ENCODE measurements at places on chromosomes 2 and 18.

- no peak for DNase-seq
Measured at GRCh38 chr2:72149556-72150156, 2.0 kb upstream of the CYP26B1 start.

DNA sequence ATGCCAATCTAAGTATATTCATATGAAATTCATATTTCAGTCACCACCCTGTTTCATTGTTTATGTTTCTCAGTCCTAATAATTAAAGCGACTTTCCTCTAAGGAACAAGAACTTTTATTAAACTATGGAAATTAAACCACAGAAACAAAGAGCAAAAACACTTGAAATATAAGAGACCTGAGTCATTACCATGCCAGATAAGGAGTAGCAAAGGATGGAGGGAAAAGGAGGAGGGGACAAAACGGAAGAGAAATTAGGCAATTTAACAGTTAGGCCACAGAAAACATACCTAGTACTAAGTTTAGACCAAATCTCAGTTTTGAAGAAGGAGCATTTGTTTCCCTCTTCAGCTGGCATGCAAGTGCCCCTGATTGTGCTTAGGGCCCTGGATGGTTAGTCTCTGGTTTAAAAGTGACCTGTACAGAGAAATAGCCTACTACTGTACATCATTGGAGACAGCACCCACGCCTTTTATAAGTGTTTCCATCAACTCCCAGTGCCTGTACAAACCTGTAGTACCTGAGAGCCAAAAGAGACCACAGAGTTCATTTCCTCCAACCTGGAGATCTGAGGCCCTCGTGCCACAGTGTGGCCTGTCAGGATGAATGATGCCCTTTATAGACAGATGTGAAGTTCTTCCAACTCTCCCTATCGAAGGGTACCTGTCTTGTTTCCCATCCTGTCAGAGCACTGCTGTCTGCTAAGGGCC, 74.5 kb downstream of the SPATS2L start:
- peak; percentile 21 for DNase-seq

DNA sequence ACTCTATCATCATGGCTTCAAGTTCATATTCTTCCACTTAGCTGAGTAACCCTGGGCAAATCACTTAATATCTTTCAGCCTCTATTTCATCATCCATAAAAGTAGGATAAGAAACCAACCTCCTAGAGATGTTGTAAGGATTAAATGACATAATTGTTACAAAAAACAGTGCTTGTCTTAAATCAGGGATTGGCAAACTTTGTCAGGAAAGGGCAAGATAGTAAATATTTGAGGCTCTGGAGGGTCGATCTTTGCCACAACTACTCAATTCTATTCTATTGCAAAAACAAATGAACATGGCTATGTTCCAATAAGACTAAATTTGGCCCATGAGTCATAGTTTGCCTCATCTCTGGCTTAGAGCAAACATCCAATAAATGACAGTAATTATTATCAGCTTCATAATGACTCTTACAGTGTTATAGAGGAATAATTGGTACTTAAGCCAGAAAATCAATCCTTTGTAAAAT, 184.7 kb downstream of the SATB2 start:
- DNase-seq, result no peak

GRCh38 chr18:79819064-79819967, 21.6 kb downstream of the KCNG2 start:
- no peak for DNase-seq

GRCh38 chr2:54724560-54725342, 1.3 kb downstream of the EML6 start:
- DNase-seq, result no peak

DNA sequence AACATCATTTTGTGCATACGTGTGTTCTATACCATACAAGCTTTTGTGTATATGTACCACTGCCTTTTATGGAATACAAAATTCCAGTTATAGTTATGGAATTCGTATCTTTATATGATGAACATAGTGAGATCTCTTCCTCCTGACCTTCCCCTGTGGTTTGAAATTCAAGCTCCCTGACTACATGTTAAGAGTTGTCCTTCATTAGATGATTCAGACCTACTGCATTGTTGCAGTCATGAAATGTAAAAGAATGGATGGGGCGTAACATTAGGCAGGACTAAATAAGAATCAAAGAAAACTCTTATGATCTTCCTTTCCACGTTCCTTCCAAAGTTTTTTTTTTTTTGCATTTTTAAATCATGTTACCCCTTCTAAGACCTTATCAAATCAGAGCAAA, 107.1 kb downstream of the UNC80 start:
- no peak for DNase-seq

- DNase-seq, result no peak
Measured at GRCh38 chr2:237618449-237618848, 8.9 kb upstream of the LRRFIP1 start.

DNA sequence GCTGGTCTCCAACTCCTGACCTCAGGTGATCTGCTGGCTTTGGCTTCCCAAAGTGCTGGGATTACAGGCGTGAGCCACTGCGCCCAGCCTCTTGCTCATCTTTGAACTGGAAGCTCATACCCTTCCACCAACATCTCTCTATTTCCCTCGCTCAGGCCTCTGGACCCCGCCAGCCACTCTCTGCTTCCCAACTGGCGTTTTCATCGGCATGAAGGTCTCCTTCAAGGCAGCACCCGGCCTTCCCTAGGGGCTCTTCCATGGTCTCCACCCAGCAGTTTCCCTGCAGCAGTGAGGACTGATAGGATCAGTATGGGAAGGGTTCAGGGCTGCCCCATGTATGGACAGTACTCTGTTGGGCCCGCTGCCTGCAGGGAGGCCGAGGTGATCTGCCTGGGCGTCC, 65.8 kb upstream of the HS6ST1 start:
- DNase-seq, result no peak

DNA sequence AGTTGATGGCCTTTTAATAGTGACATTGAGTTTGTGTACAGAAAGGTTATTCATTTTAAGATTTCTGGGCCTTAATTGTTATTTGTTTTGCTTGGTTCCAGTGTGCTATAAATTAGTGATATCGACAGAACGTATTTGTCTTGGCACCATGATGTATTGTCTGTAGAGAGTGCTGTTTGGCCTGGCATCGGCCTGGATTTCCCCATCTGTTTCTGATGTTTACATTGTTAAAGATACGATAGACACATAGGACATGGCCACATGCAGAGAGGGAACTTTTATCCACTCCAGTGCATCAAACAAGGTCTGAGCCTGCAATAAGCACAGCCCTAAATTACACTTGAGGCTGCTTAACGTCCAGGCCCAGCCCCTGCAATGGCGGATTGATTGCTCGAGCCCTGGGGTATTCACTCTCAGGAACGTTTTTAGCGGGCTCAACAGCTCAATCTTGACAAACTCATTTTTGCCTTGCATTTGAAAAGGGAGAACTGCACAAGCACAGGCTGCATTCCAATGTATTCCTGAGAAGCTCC, 144.7 kb downstream of the SLC4A3 start:
- DNase-seq, result peak; percentile 24

DNA sequence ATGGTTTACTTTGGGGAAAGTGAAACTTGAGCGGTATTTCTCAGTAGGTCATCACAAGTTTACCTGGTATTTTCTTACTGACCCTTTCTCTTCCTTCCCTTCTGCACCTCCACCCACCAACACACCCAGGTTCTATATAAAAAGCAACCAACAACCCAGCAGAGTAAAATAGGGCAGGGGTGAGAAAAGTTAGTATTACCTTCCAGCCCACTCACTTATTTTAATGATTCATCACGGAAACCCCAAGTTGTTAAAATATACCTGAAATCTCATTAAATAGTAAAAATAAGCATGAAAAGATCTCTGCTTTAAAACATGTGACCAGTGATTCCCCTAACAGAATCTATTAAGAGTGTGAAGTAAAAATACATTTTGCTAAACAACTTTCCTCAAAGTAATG, 306.1 kb downstream of the ZEB2 start:
- no peak for DNase-seq

DNA sequence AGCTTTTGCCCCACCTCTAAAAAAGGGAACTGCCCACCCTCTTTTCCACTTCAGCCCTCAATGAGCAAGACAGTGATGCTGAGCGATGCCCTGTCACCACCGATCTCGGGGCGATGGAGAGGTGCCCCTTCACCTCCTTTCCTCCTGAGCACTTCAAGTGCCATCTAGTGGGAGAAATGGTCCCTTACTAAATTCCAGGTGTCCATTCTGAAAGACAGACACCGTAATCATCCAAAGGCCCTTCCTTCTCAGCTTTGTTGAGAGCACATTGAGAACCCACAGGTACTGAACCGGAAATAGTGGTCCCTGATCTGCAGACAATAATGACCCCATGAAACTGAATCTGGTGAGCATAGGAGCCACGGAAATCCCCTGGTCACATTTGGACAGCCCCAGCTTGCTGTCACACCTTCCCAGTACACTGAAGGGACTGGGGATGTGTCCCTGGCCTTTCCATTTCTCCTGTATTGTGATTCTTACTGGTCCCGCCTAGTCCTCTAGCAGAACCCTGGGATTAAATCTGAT, 38.5 kb downstream of the KCTD18 start:
- DNase-seq, result no peak

GRCh38 chr2:20931346-20931745, 108.4 kb upstream of the LDAH start:
- no peak for DNase-seq

- no peak for DNase-seq
Measured at GRCh38 chr18:48632676-48633257, 93.9 kb downstream of the CTIF start.

DNA sequence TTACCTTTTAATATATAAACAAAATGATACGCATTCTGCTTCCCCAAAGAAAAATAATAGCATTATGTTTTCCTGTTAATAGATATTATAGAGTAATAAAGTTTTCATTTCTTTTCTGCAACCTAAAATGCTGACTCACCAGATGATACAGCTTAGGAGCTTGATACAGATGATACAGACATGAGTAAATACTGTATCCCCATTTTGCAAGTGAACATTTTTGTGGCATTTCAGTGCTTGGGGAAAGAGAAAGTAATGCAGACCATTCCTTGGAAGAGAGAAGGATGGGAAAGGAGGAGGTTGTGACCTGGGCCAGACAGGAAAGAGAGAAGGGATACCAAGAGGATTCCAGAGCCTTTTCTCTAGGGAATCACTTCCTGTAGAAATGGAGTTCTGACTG, 97.5 kb upstream of the FSHR start:
- DNase-seq, result no peak

DNA sequence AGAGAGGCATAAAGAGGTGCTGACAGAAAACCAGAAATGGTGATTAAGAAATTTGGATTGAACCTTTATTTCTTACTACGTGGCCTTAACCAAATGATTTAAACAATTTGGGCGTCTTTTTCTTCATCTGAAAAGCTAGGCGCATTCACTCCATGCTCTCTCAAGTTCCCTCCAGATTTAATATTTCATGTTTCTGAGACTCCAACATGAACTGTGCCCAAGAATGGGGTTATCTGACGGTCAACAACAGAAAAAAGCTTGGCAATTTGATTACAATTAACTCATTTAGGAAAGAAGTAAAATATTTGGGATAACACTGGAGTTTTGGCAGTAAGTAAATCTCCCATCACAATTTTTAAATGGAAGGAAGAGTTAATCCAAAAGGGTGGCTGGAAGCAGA, 345.4 kb downstream of the ARHGAP15 start:
- DNase-seq, result no peak

DNA sequence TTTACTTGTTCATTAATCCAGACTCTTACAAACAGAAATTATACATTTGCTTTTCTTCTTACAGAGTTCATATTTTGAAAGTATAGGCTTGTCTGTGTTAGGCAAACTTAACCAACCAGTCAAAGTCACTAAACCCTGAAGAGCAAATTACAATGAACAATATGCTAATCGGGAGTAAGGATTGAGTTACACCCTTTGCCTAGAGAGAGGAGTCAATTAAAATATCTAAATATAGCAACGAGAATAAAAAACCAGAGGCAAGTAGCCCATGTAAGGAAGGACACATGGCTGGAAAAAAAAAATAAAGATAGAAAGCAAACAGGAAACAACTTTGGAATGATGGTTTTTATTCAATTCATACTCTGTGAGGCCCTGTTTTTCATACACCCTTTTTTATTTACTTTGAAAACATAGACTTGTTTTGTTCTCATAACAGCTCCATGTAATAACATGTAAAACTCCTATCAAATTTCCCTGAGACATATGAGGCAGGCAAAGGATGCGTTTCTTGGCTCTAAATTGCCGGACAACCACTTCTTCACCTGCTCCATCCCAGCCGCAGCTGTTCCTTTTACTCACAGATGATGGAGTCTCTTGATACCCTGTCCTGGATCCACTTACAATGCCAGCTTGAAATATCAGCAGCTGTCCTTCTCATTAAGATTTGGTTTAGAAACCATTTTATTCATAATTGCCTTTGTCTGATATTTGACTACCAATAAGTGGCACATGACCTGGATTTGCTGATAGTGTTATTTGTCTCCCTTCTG, 767.7 kb upstream of the GCFC2 start:
- DNase-seq, result no peak

- no peak for DNase-seq
Measured at GRCh38 chr2:155033652-155034051, 335.2 kb downstream of the KCNJ3 start.

DNA sequence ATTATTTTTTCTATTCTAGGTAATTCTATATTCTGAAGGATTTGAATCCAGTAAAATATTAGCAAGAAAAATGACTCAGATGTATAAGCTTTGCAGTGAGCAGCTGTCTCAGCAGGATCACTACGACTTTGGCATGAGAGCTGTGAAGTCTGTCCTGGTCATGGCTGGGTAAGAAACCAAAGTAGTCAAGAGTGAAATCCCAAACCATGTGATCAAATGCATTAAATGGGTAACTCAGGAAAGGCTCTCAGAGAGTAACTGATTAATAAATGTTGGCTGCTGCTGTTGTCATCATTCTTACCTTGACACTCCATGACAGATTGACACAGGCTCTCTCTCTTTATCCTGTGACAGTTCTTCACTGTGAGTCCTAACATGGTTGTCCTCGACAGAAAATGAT, 124.1 kb downstream of the DNAH6 start:
- no peak for DNase-seq

DNA sequence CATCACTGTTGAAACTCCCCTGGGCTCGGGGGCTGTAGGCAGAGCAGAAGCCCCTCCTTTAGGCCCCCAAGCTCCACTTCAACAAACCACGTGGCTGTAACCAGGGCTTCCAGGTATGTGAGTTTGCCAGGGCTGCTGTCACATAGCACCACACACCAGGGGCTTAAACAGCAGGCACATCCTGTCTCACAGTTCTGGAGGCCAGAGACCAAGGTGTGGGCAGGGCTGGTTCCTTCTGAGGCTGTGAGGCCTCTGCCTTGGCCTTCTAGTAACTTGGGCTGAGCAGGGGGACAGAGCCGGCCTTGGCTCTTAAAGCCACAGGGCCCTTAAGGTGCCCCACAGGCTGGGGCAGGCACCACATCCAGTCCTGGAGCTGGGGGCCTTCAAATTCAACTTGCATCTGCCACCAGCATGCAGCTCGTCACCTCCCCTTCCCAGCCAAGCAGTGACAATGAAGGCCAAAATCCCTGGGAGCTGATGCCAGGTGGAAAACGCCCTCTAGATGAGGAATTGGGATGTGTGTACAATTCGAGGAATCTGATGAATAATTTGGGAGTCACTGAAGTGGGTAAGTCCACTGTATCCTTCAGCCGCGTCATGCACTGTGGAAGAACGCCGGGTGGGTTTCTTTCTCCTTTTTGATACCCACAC, 104.2 kb upstream of the ODC1 start:
- no peak for DNase-seq
